Stimulated activated CD4-positive, alpha-beta T cell treated with anti-CD3 and anti-CD28 coated beads, Interleukin-1b, Interleukin-23, amount 100 ng/mL, for 24 hours (primary cell): ENCODE measurements at places on chromosomes 5 and 9.

GRCh38 chr9:127535396-127535795, 76.7 kb upstream of the STXBP1 start:
- DNase-seq = no peak

- no peak for DNase-seq
Measured at GRCh38 chr5:178286226-178287090, 53.9 kb upstream of the PHYKPL start.

DNA sequence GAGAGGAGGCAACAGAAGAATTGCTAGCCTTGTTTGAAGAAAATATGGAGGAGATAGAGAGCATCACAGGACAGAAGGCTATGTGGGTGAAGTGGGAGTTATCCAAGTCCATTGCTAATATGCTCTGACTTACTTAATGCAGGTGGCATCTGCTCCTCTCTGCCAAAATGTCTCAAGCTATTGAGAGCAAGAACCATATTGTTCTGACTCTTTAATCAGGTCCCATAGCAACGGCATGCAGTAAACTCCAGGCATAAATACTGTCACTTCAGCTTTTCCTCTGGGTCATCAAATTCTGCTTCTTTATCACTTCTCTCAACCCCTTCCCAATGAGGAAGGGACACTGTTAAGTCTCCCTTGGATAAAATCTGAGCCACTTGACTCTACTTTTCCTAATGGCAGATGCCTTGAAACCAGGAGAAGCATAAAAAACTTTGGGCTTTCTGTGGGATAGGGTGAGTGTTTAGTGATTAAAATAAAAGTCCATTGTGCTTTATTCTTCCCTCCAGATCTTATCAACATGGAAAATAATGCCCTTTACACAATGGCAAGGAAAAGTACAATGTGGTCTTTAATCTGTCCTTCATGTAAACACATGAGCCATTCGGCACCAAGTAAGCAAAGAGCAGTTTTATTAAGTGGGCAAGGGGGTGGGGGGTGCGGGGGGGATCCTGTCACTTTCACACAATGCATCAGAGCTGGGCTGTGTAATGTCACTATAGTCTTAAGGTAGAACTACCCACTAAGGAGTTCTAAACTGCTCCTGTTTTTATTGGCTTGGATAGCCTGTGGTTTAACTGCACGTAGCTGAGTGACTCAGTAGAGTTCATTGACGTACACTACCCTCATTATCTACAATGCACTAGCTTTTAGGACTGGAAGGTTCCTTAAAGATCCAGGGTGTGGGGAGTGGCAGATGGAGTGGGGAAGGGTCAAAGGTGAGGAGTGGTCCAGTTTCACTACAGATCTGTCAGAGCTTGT, 71.0 kb upstream of the TARS1 start:
- DNase-seq = no peak

DNA sequence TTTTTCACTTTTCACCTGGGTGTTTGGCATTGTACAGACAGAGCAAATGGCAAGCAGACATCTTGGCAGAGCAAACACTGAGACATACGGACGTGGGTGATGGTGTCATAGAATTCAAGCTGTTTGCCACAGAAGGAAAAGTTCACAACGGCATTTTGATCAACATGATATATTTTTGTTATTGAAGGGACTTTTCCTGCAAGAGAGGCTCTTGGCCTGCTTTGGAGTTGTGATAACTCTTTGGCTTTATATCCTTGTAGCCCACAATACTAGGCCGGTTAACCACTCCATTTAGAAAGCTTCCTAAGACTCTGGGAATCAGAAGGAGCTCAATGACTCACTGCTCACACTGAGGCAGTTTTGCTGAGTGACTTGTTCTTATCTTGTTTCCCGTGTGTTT, 1038.3 kb downstream of the TLE1 start:
- no peak for DNase-seq

DNA sequence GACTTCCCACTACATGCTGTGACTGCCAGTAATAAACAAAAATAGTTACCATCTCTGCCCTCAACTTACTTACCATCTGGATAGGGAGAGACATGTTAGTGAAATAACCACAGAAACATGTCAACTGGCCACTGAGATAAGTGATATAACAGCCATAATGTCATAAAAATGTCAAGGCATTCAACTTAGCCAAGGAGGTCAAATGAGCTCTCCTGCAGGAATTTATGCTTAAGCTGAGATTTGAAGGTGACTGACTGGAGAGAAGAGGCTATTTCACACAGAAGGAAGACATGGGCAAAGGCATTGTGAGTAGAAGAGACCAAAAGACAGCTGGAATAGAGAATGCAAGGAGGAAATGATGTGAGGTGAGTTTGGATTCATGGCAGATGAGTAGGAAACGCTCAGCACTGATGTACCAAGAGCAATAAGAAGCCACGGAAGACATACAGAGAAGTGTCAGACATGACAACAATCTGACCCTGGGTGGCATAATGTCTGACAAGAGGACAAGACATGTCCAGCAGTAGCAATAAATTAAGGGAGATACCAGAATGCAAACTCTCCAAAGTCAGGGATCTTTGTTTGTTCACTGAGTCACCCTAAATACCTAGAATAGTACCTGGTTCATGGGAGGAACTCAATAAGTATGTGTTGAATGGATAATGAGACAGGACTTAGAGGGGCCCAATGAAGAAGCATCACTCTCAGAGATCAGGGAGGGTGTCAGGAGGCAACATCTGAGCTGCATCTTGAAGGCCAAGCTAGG, 318.8 kb downstream of the ACTL7B start:
- DNase-seq = no peak

- DNase-seq = no peak
Measured at GRCh38 chr5:135012033-135012588, 21.9 kb downstream of the PITX1 start.

DNA sequence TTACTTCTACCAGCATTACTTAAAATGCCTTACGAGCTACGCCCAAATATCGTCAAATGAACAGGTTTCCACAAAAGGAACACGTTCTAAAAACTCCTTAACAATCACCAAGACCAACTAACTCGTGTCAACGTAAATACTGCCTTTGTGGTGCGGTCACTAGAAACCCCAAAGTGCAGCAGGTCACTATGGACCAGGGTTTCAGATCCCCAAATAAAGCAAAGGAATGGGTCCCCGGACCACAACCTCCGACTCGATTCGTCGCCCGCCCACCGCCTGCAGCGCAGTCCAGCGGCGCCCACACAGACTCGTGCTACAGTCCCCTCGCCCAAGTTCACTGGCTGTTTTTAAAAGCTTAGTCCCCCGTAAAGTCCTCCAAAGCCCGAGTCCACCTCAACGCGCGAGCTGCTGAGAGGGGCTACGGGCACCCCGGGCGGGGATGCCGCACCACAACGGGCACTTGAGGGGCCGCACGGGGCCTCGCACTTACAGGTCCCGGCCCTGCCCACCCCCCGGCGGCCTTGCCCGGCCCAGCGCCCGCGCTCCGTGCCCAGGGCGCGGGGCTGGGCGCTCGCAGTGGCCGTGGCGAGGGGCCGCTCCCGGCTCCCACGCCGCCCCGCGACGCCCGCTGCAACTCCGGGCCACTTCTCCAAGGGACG, 1.1 kb downstream of the NFIB start:
- no peak for DNase-seq

DNA sequence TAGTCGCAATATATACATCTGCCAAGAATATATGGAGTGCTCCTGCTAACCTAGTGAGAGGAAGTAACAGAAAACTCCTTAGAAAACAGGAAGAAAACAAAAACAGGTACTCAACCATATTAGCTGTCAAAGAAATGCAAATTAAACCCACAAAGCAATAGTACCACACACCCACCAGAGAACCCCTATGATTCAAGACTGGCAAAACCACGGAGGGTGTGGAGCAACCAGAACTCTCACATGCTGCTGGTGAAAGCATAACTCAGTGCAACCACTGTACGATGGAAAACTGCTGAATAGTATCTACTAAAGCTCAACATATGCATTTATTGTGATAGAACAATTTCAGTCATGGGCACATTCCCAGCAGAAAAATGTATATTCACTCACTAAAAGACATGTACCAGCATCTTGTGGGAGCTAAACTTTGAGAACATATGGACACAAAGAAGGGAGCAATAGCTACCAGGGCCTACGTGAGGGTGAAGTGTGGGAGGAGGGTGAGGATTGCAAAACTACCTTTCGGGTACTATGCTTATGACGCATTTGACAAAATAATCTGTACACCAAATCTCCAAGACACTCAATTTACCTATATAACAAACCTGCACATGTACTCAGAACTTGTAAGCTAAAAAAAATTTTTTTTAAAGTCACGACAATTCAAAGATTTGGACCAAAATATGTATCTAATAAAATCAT, 34.0 kb downstream of the PTPN3 start:
- DNase-seq = no peak

DNA sequence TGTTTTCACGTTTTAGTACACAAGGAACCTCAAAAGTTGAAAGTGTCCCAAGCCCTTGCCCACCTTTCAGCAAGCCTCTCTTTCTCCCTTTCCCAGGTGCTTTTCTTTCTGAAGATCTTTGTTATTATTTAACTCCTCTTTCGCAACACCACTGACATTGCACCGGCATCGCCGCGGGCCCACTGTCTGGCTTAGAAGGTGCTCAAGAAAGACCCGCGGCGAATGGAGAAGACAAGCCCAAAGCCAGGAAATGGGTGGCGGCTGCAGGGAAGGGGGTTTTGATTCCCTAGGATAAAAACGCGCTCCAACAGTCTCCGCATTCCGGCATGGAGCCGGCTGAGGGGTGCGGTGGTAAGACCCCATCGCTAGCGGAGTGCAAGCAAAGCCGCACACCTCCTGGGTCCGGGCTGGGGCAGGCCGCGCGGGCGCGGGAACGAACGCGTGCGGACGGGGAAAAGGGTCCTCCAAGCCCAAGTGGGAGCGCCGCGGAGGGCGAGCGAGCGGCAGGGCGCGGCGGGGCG, 404 bp upstream of the AFAP1L1 start:
- no peak for DNase-seq

DNA sequence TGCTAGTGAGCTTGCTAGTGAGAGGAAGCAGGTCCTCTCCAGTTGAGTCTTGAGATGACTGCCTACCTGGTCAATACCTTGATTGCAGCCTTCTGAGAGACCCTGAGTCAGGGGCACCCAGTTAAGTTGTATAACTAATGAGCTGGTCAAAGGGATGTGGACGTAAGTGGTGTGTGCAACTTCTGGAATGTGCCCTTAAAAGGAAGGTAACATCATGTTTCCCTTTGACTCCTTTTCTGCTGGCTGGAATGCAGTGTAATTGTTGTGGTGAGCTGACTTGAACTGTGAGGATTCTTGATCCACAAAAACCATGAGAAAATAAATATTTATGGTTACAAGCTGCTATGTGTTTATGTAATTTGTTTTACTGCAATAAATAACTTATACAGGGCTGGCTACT, 2.4 kb upstream of the SNX2 start:
- no peak for DNase-seq

- no peak for DNase-seq
Measured at GRCh38 chr9:127981559-127982121, 851 bp upstream of the EEIG1 start.

- no peak for DNase-seq
Measured at GRCh38 chr9:73059247-73059646, 92.4 kb upstream of the ANXA1 start.

- no peak for DNase-seq
Measured at GRCh38 chr9:34519321-34520020, 3.3 kb downstream of the ENHO start.

GRCh38 chr9:104144336-104144735, 50.2 kb downstream of the SMC2 start:
- no peak for DNase-seq

GRCh38 chr9:114633438-114634089, 22.5 kb downstream of the TMEM268 start:
- no peak for DNase-seq

DNA sequence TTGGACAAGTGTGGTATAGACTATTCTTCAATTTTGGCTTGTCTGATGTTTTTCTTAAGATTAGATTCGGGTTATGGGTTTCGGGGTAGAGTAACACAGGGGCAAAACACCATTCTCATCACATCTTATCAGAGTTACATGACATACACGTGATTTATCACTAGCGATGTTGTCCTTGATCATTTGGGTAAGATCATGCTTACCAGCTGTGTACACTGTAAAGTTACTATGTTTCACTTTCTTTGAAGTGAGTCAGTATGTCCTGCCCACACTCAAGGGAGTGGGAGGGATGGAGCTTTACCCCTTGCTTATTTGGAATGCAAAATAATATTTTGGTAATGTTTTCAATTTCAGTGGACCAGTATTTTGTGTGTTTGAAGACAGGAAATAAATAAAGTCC, 101.8 kb upstream of the TAF11L2 start:
- no peak for DNase-seq

DNA sequence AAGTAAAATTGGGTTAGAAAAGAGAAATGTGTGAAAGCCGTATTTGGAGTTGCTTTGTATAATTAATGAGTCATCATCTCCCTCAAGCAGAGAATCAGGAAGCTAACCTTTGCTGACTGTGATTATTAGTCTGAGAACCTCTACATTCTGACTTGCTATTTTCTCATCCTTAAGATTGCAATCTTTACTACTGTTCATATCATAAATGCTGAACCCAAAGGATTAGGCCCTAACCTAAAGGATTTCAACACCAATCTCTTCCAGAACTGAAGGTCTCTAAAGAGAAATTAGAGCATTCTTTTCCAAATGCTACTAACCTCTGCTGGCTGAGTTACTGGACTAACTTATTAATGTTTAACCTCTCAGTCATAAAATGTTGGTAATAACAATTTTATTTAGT, 538.1 kb upstream of the MEF2C start:
- no peak for DNase-seq

- DNase-seq = no peak
Measured at GRCh38 chr5:81556809-81557208, 162.9 kb upstream of the ACOT12 start.

- no peak for DNase-seq
Measured at GRCh38 chr5:81694726-81695125, 56.2 kb downstream of the SSBP2 start.

DNA sequence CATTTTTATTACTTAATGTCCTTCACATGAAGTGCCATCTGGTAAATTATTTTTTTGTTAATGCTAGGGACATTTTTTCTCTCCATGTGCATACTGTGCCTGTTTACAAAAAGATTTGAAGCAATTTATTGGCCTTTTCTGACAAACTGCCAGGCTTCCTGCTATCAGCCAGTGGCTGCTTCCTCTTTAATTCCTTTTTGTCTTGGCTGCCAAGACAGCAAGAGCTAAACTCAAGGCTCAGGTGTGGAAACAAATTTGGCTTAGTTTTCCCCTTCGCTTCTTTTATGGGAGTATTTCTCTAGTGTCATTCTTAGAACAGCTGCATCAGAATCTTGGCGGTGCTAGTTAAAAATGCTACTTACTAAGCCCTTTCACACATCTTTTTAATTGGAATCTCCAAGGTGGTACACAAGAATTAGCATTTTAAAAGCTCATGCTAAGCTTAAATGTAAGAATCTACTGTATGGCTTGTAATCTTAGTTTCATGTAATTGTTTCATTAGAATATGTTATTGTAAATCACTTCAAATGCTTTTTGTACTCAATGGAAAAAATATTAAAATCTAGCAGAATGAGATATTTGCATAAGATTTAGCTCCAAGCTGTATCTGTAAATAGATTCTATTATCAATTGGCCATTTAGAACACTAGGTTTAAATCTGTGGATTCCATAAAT, 134.2 kb upstream of the RASGRF2 start:
- DNase-seq = no peak

- no peak for DNase-seq
Measured at GRCh38 chr5:60162441-60162840, 268.9 kb upstream of the PDE4D start.
